ENCODE measurements at places on chromosomes 7 and 10.

DNA sequence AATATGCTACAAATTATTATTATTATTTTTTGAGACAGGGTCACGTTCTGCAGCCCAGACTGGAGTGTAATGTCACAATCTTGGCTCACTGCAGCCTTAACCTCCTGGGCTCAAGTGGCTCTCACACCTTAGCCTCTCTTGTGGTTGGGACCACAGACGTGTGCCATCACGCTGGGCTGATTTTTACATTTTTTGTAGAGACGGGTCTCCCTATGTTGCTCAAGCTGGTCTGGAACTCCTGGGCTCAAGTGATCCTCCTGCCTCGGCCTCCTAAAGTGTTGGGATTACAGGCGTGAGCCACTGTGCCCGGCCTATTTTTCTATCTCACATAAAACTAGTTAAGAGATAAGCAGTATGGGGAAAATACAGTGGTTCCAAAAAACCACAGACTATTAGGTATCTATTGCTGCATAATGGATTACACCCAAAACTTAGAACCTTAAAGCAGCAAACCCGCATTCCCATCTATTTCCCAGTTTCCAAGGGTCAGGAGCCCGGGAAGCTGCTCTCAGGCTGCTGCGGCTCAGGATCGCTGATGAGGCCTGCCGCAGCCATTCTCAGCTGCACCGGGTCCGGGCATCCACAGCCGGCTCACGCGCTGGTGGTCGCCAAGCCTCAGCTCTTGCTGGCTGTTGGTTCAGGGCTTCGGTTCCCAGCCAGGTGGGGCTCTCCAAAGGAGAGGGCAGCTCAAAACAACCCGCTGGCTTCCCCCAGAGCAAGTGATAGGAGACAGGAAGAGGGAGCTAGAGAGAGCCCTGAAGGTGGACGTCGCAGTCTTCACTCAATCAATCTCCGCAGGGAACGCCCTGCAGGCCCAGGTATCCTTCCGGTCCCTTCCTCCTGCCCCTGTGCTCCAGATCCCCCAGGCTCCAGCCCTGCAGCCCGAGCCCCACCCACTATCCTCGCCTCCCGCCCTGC, 128.2 kb downstream of the UBE2H start:
- peak; percentile 57 for DNase-seq

- peak; percentile 59 for DNase-seq
Measured at GRCh38 chr10:689452-690371, at the start of gene DIP2C. TSS of gene DIP2C (minus strand) at chr10:689668. CDS start at chr10:689578, 90 bp downstream.

DNA sequence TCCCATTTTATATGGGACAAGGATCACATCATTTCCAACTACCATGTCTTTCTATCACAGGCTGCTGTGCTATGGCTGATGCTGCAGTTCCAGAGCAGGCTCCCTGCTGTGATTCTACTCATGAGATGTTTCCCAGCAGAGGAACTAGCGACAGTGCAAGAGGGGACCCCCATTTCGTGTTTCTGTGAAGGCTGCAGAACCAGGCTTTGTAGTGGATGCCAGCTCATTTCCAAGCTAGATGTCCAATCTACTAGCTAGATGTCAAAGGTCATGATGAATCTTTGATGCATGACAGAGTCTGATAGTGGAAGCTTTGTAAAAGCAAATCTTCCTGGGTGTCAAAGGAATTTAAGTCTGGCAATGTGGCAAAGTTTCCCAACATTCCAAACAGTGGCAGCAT, 21.2 kb upstream of the MYO3A start:
- DNase-seq: no peak

GRCh38 chr7:94410413-94411187, 15.9 kb downstream of the COL1A2 start:
- no peak for DNase-seq

GRCh38 chr10:110506448-110506847, 8.7 kb downstream of the DUSP5 start:
- DNase-seq: no peak

- DNase-seq: no peak
Measured at GRCh38 chr10:49296836-49297235, 2.1 kb upstream of the C10orf71 start.

GRCh38 chr10:79090134-79090803, 21.5 kb downstream of the ZMIZ1 start:
- no peak for DNase-seq

DNA sequence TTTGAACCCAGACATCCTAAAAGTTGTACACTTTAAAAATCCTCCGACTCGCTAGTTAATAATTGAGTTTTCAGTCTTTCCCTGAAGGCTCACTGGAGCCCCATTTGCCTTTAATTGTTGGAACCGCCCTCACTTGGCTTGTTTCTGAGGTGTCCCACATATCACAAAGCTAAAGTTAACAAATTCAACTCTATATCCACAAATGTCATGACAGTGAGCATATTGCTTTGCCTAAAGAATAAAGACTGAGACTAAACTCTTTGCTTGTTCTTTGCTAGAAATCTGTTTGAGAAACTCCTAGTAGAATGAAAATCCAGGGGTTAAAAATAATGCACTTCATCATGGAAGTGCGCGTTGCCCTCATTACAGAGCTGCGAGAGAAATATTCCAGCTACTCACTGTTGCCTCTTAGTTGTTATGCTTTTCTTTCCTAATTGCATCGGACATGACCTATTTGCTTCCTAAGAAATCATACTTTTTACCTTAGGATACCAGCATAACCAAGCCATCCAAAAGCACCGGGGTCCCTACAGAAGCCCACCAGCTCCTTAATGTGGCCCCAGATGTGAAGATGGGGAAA, 752 bp downstream of the THSD7A start:
- DNase-seq: peak; percentile 52

GRCh38 chr10:104246976-104247375, 7.7 kb upstream of the GSTO1 start:
- DNase-seq: no peak

DNA sequence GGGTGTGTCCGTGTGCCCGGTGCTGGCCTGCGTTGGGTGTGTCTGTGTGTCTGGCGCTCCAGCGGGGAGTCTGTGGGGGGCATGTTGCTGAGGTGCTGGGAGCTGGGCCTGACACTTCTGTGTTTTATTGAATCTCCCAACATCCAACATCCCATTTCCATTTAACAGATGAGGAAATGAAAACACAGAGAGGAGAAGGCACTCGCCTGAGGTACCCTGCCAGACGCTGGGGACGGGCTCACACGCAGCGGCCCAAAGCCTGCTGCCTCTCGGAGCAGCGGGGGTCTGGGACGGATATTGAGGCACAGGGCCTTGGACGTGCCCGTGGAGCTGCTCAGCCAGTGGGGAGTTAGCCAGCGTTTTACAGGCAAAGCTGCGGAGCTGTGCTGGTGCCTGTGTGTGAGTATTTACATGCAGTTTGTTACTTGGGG, 133.9 kb downstream of the DNAJB6 start:
- no peak for DNase-seq

All from left kidney (tissue), 8 donors.